ENCODE measurements at places on chromosomes 11 and 22. TPM values are rescaled to one million over a fixed set of nuclear protein-coding genes. Genes with fewer than 3 reads are reported as not detected.
A peak's percentile ranks its signal among the peaks of the same experiment; 100 is the strongest.

DNA sequence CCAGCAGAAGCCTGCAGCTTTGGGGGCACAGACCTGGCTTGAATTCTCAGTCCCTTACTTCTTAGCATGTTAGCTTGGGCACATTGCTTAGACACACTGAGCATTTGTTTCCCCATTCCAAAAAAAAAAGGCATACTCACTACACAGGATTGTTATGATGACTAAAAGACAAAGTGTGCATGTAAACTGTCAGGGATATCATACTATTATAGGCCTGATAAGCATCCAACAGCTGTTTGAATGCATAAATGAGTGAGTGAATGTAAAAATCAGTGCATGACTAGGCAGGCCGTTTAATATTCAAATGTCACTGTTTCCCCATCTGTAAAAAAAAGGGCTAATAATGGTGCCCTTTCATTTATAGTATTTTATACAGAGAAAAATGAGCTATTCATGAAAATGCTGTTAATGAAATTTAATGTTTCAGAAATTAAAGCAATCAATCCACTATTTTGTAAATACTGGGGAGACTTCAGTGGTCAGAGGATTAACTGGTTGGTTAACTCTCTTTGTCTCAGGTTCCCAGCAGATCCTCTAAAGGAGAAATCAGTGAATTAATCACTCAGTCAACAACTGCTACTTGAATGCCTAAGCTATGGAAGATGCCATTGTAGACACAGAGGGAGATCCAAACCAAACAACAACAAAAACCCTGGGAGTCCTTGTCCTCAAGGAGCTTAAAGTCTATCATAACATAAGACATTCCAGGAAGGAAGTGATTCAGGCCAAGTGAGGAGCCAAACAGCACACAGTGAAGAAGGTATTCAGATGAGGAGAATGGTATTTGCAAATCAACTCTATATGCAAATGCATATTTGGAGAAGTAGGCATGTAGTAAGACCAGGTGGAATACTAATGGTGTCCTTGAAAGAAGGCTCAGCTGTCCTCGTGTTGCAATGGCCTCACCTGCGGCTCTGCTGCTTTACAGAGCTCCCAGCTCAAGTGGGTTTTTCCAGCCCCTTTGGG, 26.8 kb downstream of the BARX2 start:
- H3K27ac ChIP-seq: no peak overlapping the region
- H3K4me3 ChIP-seq: no peak overlapping the region
- no peaks in the 10 kb centered on the region for H3K27me3 ChIP-seq
- H3K4me1 ChIP-seq: no peaks in the 10 kb centered on the region

- no peak overlapping the region for H3K27ac ChIP-seq
- H3K27me3 ChIP-seq: peaks cover 16% of the 10 kb centered on the region
- no peak for DNase-seq
- no peak overlapping the region for H3K4me3 ChIP-seq
Observed at GRCh38 chr11:8794677-8795103, 112.1 kb downstream of the RPL27A start.

The SLC22A8 gene
- not detected for total RNA-seq

GRCh38 chr22:20738394-20739089, 35.4 kb upstream of the SERPIND1 start:
- H3K4me3 ChIP-seq: no peak overlapping the region
- H3K27me3 ChIP-seq: no peaks in the 10 kb centered on the region
- peak overlapping the region; percentile 61 for H3K27ac ChIP-seq

The SYT9 gene
- not detected for total RNA-seq

GRCh38 chr11:23995891-23996290, 501.0 kb upstream of the LUZP2 start:
- no peaks in the 10 kb centered on the region for H3K36me3 ChIP-seq
- H3K27me3 ChIP-seq: no peaks in the 10 kb centered on the region
- DNase-seq: no peak

Data from activated CD8-positive, alpha-beta T cell treated with anti-CD3 and anti-CD28 coated beads, Interleukin-2, amount 10 ng/mL, durations not matched to agents 7 days and 5 days (primary cell).